Omental fat pad (tissue), 4 donors: ENCODE measurements at places on chromosomes 1 and 21.

GRCh38 chr21:33998402-33998801 is 75.0 kb upstream of the MRPS6 start:
- no peak for DNase-seq

DNA sequence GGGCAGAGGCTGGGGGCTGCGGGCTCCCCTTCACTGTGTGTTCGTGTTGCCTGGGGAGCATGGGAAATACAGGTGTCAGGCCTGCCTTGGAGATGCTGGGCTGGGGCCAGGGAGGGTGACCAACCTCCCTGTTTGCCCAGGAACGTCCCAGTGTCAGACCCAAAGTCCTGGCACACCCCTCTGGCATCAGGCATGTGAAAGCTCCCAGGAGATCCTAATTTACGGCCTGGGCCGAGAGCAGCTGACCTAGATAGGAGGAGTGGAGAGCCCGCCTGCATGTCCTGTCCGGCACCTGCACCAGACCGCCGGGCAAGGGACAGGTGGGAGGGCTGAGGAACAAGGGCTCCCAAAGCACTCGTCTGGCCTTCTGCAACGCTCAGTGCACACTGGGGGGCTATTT is 124.8 kb downstream of the PRDM16 start:
- DNase-seq = no peak

DNA sequence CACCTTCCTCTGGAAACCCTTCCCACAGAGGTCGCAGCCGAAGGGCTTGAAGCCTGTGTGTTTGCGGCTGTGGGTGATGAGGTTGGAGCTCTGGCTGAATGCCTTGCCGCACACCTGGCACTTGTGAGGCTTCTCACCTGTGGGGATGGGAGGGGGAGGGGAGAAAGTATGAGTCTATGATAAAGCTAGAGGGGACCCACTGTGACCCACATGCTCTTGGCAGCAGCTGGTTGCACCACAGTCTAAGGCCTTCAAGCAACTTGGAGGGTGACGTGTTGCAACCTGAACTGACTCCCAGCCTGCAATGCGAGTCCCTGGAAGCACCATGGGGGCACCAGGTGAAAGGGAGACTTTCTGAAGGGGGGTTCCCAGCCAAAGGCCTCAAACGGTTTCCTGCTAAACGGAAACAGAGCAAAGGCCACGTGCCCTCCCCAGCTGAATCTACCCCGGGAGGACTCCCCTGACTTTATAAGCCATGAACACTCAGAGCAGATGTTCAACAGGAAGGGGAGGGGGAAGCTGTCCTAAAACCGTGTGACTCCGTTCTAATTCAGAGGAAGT is 10.6 kb downstream of the GFI1 start:
- DNase-seq = no peak

- no peak for DNase-seq
Observed at GRCh38 chr1:60861961-60862567, 220.3 kb upstream of the NFIA start.

DNA sequence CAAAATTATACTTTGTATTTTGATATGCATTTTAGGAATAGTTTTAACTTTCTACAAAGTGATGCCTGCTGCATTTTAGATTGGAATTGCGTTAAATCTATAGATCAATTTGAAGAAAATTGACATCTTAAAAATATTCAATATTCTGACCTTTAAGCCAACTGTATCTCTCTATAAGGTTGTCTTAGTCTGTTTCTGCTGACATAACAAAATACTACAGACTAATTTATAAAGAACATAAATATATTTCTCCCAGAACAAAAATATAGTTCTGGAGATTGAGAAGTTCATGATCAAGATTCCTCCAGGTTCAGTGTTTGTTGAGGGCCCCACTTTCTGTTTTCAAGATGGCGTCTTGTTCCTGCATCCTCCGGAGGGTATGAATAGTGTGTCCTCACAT is 73.6 kb upstream of the NEGR1 start:
- DNase-seq = no peak

- DNase-seq = no peak
Observed at GRCh38 chr1:204870160-204870912, at the start of gene NFASC. Gene NFASC, plus strand, starts transcription at chr1:204870862. Its CDS starts 73,454 bp downstream, at chr1:204944316.

GRCh38 chr1:85599076-85599491 is 18.5 kb downstream of the CCN1 start:
- DNase-seq = no peak

DNA sequence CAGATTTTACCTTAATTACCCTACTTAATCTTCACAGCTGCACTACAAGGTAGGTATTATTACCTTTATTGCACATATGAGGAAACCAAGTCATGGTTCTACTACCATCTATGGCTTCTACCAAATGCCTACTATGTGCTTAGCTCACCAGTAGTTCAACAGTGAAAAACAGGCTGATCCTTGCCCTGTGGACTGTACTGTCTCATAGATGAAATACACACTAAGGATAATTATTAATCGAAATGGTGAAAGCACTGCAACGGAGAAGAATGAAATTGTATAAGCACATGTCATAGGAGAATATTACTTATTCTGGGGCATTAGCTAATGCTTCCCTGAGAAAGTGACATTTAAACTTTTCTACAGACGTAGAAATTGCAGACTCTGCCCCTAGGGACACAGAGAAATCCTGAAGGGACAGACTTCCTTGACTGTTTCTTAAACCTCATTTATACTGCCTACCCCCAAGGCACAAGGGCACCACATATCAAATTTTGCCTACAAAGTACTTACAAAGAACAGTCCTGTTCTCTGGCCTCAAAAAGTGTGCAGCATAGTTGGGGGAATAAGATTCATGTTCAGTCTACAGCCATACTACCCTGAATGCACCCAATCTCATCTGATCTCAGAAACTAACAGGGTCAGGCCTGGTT is 148.4 kb upstream of the ZC3H11B start:
- DNase-seq = no peak

- no peak for DNase-seq
Observed at GRCh38 chr1:36380782-36381181, 4.9 kb downstream of the STK40 start.

GRCh38 chr1:23376890-23377811 is 7.5 kb upstream of the ZNF436 start:
- no peak for DNase-seq

GRCh38 chr1:168065506-168065905 is 71.2 kb downstream of the GPR161 start:
- no peak for DNase-seq

- DNase-seq = no peak
Observed at GRCh38 chr1:167268347-167268787, 47.7 kb downstream of the POU2F1 start.

- DNase-seq = no peak
Observed at GRCh38 chr1:235588916-235589515, 60.6 kb downstream of the GNG4 start.

- DNase-seq = no peak
Observed at GRCh38 chr1:90761781-90762589, 44.9 kb upstream of the BARHL2 start.

DNA sequence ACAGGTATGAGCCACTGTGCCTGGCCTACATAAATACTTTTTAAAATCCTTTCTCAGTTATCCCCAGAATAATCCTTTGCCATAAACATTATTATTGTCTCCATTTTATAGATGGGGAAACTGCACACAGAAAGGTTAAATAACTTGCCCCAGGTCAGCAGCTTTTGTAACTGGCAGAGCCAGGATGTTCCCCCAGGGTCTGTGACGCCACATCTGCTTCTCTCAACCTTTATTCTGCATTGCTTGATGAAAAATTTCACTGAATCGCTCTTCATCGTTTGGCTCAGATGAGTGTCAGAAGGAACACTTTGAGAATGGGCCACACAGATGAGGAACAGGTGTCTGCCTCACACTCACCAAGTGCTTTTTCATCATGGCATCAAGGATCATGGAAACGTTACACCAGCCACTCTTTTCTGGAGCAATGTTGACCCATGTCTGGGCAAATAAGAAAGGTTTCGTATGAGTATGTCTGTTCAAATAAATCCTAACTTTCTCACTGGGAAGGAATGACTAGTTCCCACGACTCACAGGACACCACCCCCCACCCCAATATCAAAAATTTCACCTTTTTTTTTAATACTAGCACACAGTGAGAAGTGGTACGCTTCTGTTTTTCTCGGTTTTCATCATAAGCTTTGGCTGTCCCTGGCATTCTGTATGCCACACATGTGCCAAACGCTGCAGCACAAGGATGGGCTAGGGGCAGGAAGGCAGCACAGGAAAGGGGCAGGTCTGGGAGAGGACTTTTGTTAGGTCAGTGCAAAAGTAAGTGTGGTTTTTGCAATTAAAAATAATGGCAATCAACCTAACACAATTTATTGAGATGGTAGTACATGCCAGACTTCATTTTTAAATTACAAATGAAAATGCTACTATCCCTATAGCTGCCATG is 9.0 kb upstream of the PTGFRN start:
- no peak for DNase-seq

GRCh38 chr21:41597811-41598231 is 89.9 kb upstream of the TMPRSS2 start:
- no peak for DNase-seq

GRCh38 chr1:198183605-198184004 is 26.8 kb downstream of the NEK7 start:
- DNase-seq = no peak

DNA sequence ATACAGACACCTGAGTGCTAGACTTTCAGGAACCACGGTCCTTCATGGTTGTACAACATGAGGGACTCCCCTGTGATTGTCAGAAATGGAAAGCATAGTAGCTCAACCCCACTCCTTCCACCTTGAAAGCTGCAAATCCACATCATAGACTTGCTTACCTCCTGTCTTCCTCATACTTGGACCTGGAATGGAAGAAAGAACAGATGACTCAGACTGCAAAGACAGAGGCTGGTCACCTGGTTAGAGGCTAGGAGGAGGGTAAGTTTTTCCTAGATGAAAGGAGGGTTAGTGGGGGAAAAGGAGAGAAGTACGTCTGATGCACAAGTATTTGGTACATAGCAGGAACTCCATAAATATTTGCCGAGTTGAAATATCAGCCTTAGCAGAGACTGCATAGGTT is 37.2 kb downstream of the LRRC71 start:
- DNase-seq = no peak

- DNase-seq = no peak
Observed at GRCh38 chr1:234884006-234884405, 244.6 kb downstream of the TOMM20 start.

DNA sequence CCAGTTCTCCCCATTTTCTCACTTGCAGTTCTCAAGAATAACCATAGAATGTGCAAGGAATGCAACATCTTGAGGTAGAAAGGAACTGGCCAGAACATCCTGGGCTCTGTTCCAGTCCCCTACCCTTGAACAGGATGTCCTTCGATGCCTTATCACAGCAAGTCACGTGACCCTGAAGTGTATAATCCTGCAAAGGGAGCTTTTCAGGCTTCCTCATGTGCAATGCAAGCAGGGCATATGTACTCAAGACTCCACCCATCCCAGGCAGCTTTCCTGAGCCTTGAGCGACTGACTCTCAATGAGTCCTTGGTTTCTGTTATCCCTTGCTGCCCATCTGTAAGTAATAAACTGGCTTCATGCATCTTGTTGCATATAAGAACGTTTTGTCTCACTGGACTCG is 311.0 kb downstream of the MRPL39 start:
- no peak for DNase-seq

DNA sequence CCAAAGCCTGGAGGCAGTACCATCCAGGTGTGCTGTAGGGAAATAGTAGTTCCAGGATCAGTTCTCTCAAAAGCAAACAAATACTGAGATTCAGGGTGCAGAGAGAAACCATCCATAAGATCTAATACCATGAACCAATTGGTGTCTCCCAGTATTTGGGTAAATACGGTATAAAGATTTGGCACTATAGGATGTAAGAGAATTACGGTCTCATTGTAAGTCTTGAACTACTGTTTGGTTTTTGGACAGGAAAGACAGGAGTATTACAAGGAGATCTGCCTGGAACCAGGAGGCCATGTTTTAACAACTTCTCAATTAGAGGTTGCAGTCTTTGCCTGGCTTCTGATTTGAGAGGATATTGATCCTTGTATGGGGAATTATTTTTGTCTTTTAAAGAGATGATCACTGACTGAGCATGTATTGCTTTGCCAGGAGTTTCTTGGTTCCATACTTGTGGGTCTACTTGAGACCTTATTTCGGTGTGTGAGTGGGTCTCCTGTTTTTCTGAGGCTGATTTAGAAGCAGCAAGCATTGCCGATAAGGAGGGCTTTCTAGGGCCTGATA is 10.2 kb downstream of the AADACL4 start:
- no peak for DNase-seq

- DNase-seq = no peak
Observed at GRCh38 chr1:218305472-218306064, 20.5 kb downstream of the RRP15 start.

DNA sequence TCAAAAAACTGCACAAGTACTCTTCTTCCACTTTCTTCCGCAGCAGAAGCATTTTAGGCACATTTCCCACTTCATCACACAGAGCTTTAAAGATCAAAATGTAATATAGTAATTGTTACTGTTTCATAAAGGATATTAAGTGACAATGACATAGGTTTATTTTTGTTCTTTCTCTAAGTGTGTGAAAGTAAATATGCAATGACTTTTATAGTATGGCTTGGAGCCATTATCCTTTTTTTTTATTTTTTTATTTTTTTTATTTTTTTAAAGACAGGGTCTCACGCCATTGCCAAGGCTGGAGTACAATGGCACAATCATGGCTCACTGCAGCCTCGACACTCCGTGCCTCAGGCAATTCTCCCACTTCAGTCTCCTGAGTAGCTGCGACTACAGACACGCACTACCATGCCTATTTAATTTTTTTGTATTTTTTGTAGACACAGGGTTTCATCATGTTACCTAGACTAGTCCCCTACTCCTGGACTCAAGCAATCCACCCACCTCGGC is 7.0 kb downstream of the TRIM33 start:
- DNase-seq = no peak

DNA sequence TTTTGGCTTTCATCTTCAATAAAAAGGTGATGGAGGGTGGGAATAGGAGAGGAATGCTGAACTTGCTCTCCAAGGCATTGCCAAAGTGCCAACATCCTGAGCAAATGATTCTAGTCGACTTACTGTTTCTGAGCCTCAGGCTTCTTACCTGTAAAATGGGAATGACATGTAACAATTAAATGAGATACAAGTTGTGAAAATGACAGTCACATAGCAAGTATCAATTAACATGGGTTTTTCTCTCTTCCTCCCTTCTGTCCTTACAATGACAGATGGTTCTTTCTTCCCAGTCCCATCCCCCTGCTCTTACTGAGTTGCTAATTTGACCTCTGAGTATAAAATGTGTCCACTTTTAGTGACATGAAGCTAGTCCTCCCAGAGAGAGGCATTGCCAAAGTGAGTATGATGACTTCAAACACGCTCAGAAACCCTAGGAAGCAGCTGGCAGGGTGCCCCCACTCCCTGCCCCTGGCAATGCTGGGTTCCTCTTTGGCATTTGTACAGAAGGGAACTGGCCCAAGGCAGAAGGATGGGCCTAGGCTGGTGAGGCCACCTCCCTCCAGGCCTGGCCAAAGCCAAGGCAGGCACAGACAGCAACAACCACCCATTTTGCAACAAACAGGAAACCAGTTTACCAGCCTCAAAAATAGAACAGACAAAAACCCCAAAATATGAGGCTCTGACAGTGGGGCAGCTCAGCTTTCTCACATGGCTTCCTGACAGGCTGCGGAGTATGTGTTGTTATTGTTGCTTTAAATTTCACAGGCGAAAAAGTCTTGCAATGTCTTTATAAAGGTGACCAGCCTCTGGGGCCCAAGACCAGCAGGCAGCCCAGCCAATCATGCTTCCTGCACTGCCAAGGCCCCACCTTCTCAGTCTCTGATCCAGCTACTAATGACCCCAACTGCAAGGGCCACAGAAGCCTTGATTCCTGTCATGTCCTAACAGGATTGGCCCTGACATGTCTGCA is 115.9 kb downstream of the HIVEP3 start:
- DNase-seq = no peak

GRCh38 chr1:201369209-201369608 is 8.3 kb downstream of the TNNT2 start:
- no peak for DNase-seq

- DNase-seq = no peak
Observed at GRCh38 chr1:46171871-46172270, 3.0 kb upstream of the TSPAN1 start.
